Nucleus accumbens (tissue), 56 donors: ENCODE measurements at places on chromosomes 6 and 20.

DNA sequence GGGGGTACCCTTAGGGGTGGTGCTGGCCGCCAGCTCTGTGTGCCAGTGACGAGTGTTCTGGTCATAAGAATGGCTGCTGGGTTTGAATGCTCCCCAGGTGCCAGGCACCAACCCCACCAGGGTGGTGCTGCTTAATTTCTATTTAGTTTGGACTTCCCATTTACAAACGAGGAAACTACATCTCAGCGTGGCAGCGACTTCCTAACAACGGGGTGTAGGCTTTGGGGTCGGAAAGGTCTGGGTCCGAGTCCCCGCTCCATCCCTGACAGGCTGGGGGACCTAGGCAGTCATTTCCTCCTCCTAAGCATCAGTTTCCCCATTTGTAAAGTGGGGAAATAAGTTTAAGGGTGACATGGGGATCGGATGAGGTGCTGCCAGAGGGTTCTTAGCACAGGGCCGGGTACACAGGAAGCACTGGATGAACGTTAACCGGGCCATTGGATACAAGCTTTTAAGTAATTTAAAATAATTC is 30.3 kb downstream of the CEBPB start:
- DNase-seq: no peak

- DNase-seq: no peak
These were observed 104.1 kb upstream of the FOXA2 start for GRCh38 chr20:22688485-22688884.

GRCh38 chr6:41426438-41426851 is 91.0 kb downstream of the NCR2 start:
- no peak for DNase-seq

DNA sequence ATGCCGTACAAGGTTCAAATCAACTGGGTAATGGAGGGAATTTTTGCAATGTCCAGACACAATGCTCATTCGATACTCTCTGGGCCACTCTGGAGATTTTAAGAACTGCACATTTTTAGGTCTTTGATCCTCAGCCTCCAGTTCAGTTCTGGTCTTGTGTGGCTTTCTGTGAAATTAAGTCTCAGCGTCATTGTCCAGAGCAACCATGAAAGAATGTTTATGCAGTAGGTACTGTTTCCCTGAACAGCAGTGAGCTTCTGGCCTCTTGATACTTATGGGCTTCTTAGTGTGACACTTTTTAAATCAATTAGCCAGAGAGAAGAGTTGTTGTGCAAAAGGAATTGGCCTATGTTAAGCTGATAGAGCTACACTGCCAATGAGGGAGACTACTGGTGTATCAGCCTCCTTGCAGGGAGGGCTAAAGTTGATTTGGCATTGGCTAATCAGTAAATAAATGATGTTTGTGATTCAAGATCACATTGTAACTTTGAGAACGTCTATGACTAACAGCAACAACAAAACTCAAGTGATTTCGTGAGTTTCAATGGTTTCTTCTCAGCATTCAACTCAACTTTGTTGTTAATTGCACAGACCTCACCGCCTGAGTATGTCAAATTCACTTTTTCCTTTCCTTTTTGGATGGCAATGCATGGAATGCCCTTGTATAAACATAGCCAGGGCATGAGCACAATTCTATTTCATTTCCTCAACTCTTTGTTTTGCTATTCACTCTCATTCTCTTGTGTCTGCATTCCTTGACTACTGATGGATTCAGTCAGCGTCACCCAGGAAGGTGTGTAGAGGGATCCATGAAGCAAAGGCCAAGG is 85.1 kb downstream of the GJA1 start:
- no peak for DNase-seq

GRCh38 chr6:97778290-97779038 is 495.4 kb upstream of the MMS22L start:
- DNase-seq: no peak

DNA sequence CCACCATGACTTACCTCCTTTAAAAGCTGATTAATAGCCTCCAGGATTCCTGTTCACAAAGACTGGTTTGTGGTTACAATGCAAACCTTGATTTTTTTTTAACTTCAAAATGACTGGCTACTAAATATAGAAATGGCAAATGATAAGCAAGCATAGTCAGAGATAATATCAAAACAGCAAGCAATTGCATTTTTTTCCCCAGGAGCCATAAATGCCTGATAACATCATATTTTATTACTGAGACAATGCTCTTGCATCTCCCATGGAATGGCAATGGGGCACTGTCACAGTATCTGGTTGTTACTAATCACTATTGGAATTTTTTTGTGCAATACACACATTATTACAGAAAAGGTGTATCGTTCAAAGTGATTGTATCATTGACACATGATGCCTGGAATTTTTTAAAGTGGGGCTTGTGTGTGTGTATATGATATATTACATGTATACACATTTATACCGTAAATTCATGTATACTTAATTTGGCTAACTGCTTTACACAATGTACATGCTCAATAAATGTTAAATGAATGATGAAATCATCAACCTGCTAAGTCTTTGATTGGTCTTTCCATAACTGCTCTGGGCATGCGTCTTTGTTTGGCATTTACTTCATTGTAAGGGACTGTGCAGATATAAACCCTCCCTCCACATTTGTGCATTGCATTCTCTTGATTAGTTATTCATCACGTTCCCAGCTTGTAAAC is 980 bp upstream of the SALL4 start:
- DNase-seq: no peak

DNA sequence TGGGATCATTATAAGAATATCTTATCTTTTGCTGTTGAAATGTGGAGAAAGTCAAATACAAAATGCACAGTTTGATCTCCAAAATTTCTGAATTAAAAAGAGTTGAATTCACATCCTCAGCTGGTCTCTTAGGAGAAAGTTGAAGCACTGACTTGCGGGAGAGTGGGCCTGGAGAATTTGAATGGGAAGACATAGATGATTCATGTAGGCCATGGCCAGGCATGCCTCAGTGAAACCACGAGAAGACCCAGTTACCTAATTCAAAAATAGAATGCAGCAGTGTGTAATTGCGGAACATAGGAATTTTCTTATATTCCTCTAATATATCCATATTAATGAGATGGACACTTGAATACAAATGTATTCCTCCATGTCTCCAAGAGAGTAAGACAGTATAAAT is 53.0 kb upstream of the DTNBP1 start:
- DNase-seq: no peak

- DNase-seq: peak; percentile 41
These were observed 40.2 kb downstream of the FOXP4 start for GRCh38 chr6:41586252-41587007.

GRCh38 chr6:152636021-152636608 is 1.0 kb downstream of the SYNE1 start:
- peak; percentile 60 for DNase-seq

DNA sequence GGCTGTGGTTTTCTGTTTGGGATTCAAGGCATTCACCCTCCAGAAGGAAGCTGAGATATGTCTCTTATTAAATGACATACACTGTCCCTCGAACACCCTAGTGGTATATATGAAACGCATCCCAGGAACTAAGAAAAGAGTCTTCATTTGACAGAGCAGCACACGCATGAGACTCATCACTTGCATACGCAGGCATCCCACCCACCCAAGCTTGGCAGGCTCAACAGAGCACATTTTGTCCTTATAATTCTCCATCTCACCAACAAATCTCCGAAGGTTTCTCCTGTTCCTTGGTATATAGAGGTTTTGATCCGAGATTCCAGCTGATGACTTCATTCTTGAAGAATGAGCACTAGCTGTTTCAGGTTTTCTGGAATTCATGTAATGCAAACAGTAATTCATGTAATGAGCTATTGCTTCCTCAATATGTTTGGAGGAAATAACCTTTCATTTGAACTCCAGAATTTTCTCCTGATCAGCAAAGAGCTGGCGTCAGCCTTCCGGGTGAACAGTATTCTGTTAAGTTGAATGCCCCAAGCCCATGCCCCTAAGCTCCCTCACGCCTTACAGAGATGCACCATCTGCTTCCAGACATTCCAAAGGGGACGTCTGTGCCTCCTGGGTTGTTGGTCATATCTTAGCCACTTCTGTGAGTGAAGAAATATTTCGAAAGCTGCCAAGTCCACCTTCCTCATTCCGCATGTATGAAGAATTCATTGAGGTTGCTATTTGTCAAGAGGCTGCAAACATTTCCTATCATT is 66.0 kb upstream of the CDH4 start:
- no peak for DNase-seq

- DNase-seq: no peak
These were observed 68.2 kb downstream of the TBX18 start for GRCh38 chr6:84696166-84696565.

DNA sequence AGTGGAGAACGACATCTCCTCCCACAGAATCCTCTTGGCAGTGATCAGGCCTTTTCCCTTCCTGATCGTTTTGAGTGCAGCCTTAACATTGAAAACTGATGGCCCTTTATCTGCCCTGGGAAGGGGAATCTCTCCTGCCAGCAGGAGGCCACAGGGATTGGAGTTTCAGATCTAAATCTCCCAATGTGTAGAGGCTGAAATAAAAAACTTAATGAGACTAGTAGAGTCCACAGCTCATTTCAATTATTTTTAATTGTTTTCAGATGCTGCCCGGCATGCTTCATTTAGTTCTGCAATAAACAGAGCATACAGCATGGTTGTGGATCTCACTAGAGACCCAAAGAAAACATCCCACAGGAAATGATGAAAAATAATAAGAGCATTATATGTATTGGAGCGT is 662.2 kb upstream of the HS3ST5 start:
- no peak for DNase-seq

- no peak for DNase-seq
These were observed 31.5 kb upstream of the TGM2 start for GRCh38 chr20:38196592-38196991.

DNA sequence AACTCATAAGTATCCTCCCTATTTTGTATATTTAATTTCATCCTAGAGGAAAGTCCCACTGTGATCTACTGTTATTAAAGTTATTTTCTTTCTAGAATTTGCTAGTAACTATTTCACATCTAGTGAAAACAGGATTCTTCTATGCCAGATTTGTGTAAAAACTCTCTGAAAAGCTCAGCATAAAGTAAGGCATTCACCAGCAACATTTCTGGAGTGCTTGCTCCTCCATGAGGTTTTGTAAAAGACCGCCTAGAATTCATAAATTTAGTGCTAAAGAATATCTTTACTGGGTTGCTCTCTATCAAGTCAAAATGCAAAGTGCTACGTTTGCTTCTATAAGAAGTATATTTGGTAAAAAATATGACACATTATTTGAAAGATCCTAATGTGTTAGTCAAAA is 173.5 kb upstream of the IRAK1BP1 start:
- DNase-seq: no peak

DNA sequence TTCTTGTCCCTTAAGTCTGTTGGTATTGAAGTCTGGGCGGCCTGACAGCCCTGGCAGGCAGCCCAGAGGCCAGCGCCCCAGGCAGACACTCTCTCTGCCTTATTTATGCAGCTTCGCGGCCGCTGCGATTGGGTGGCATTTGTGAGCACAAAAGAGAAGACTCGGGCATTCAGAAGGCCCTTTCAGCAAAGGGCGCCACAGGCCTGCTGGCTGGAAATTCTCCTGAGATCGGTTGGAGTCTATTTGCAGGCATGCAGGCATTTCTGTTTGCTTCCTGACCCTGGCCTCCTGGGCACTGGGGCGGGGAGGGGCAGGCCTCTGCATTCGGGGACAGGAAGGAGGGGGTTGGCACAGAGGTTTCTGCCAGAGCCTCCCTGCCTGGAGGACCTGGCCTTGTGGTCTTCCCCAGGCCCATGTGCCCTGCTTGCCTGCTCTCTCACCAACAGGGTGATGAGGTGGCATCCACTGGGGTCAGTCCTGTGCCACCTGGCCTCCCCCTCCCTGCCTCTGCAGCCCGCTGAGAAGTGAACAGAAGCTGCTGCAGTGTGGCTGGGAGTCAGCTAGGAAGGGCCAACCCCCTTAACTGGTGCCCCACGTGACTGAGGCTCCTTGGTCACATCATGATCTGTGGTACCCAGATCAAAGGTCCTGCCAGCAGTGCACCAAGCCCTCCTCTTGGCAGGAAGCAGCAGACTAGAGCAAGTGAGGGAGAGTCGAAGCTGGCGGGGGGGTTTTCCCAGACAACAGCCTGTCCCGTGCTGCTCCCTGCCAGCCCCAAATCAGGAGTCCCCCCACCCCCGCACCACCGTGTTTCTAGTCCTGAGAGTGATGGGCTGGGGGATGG is 16.6 kb upstream of the CCDC167 start:
- peak; percentile 47 for DNase-seq

- DNase-seq: no peak
These were observed 87.8 kb downstream of the SLC22A3 start for GRCh38 chr6:160435935-160436334.

DNA sequence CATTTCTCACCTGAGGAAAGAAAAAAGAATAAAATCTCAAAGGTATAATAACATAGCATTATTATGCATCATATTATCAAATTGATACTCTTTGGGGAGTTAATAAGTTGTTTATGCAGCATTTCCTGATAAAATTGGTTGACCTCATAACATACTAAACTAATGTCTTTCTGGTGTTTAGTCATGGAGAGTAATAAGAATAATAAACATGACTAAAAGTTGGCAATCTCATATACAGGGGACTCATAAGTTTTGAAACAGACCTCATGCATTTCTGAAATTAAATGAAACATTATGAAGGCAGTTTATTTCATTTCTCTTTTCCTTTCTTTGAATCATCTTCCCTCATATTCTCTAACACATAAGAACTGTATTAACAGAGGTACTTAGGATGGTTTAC is 60.5 kb upstream of the PRDM1 start:
- no peak for DNase-seq

DNA sequence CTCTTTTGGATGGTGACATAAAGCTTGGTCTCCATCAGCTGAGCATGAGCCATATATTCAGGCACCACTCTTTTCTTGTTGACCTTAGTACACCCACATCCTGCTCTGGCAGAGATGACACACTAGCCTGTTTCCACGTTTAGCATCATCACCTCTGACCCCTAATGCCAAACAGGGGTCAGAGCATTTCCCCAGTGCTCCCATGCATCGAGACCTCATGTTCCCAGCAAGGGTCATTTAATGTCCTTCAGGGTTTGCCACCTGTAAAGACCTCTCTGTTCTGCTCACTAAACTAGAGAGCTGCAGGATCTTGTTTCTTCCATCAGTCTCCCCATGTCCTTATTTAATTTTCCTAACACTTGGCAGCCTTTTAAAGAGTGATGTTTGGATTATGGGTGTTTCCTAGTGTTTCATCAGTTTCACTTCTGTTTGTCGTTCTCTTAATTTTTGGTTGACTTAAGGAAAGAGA is 97.5 kb downstream of the AIG1 start:
- no peak for DNase-seq

DNA sequence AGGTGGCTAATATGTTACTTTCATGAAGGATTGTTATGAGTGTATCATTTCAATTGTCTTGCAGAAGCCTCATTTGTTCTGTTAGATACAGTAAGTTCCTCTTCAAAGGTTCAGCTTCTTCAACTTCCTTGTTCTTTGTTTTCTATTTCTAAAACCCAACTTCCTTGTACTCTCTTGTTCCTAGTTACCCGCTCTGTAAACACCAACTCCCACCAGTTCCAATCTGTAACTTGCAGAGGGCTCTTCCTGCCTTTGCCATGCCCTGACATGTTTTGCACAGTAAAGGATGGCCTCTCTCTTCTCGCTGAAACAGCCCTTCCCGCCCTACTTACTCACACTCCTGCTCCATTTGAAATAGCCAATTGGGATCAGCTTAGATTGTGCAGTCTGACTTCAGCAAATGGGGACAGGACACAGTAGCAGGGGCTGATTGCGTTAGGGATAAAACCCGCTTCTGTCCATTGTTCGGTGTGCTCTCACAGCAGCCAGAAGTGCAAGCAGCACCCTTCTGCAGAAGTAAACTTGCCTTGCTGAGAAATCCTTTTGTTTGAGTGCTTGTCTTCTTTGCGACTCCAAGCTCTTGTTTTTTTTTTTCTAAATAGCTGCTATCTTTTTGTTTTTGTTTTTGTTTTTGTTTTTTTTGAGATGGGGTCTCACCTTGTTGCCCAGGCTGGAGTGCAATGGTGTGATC is 45.9 kb upstream of the POU5F1 start:
- DNase-seq: no peak

GRCh38 chr6:41637194-41638001 is 870 bp upstream of the MDFI start:
- DNase-seq: no peak
